Ecto neural progenitor cell (in vitro differentiated cells): ENCODE measurements at places on chromosomes 13 and 19.
A peak's percentile ranks its signal among the peaks of the same experiment; 100 is the strongest.

GRCh38 chr13:114264886-114265611 lies 16.4 kb upstream of the UPF3A start:
- no peak for DNase-seq

GRCh38 chr13:48315969-48316650 lies 12.6 kb downstream of the RB1 start:
- DNase-seq: no peak

- no peak for DNase-seq
These were observed 55.4 kb upstream of the GTF2F2 start for GRCh38 chr13:45064889-45065288.

DNA sequence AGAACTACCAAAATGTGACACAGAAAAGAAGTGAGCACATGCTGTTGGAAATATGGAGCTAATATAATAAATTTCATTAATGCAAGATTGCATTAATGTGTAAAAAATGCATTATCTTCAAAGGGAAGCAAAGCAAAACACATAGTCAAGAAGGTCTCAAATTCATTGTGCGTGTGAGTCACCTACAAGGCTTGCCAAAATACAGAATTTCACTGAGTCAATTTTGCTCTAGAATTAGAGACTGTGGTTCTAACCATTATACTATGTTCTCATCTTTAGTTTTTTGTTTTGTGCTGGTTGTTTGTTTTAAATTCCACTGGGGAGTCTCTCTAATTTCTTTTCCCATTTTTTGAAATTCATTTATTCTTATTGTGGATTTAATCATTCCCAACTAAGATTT lies 149.8 kb upstream of the SLITRK1 start:
- no peak for DNase-seq

DNA sequence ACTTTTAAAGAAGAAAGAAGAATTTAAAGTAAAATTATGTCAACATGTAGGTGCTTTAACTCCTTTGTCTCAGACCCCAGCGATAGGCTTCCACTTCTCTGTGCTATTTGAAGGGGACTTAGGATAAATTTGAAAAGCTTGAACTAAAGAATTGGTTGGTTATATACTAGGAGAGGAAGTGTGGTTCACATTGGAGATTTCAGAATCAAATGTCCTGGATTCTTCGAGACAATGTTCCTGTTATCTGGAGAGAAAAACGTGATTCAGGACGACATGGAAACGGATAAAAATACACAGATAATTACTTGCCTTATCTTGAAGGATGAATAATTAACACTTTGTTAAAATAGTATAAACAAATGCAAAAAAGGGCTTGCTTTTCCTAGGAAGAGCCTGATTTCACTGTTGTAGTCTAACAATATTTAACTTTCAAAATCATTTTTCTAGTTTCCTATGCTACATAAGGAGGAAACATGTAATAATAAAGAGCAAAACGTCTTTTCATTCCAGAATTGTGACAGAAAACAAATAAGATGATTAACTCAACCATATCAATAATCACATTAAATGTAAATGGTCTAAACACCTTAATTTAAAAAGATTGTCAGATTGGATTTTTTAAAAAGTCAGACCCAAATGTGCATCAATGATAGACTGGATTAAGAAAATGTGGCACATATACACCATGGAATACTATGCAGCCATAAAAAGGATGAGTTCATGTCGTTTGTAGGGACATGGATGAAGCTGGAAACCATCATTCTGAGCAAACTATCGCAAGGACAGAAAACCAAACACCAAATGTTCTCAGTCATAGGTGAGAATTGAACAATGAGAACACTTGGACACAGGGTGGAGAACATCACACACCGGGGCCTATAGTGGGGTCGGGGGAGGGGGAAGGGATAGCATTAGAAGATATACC lies 724 bp upstream of the ZNF780A start:
- DNase-seq: no peak

DNA sequence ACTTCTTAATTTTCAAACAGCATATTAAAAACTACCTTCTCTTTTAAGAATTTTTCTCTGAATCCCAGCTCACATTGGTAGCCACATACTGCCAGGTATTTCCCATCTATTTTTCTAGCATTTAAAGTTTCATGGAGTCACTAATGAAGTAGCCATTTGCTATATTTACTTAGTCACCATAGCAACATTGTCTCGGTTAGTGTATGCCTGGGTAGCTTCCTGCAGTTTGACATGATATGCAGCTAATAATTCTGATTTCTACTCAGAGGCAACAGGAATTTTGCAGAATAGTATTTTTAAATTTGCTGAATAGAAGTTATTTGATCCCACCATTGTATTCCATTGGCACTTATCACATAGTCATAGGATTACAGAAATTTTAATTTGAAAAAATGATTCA lies 30.9 kb upstream of the KCTD4 start:
- DNase-seq: no peak

DNA sequence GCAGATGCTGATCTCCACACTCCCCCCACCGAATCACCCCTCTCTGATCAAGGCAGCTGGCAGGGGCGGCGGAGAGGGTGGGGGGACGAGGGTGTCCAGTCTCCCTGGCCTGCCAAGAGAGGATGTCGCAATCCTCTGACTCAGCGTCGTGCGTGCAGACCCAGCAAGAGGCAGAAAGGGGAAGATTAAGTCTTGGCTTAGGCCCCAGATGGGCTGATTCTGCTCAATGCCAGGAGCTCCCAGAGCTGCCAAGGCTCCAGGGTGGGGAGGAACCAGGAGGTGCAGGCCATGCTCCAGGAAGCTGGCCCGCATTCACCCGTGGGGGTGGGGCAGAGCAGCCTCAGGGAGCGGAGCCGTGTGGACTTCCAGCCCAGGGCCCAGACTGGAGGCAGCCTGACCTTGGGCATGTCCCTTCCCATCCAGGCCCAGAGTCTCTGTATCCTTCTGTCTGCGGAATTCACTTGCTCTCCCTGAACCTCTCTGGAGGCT lies 6.6 kb upstream of the BCL3 start:
- no peak for DNase-seq

DNA sequence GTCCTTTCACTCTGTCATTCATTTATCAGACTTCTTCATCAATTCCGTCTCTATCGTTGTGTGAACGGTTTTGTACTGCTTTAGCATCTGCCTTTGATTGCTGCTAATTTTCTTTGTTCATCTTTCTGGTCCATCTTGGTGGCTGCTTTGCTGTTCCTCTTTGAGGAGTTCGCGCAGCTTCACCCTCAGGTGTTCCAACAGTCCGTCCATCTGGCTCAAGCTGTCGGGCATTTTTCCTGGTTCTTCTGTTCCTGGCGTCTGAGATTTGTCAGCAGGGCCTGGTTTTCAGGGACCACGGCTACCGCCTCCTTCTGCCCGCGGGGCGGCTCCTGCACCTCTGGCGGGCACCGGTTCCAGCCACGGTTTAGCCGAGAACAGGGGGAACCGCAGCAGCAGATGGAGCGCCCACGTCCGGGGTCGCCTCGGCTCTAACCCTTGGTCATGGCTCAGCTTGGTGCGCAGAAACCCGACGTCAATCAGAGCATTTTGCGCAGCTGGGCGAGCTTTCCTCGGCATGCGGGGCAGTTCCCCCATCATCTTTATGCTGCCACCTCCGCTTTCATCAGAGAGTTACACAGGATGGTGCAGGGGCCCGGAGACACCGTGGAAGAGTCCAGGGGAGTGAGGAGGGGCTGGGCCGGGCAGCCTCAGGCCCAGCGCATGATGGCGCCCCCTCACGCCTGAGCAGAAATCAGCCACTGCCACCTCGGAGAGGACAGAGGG lies 89.5 kb downstream of the ZNF100 start:
- DNase-seq: no peak

- no peak for DNase-seq
These were observed 133.6 kb downstream of the KDM4B start for GRCh38 chr19:5102520-5102919.

- DNase-seq: no peak
These were observed 56.8 kb upstream of the KLF5 start for GRCh38 chr13:73001971-73002370.

DNA sequence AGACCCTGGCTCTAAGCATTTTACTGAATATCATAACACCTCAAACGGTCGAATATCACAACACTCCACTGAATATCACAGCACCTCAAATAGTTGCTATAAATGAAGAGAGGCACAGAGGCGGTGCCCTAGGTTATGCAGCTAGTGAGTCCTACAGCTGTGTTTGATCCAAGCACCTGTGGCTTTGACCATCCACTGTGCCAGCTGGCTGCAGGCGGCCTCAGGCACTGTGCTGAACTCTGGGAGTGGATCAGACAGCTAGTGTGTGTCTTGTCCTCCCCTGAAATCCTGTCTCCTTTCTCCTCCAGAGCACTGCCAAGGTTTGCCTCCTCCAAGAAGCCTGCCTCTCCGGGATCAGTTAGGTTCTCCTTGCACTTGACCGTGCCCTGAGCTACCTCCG lies 7.3 kb downstream of the NOSIP start:
- no peak for DNase-seq

DNA sequence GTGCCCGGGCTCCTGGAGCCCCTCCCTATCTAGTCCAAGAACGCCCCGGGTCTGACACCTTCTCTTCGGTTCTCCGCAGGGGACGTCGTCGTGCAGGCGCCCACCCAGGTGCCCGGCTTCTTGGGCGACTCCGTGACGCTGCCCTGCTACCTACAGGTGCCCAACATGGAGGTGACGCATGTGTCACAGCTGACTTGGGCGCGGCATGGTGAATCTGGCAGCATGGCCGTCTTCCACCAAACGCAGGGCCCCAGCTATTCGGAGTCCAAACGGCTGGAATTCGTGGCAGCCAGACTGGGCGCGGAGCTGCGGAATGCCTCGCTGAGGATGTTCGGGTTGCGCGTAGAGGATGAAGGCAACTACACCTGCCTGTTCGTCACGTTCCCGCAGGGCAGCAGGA lies 3.4 kb downstream of the PVR start:
- DNase-seq: no peak

DNA sequence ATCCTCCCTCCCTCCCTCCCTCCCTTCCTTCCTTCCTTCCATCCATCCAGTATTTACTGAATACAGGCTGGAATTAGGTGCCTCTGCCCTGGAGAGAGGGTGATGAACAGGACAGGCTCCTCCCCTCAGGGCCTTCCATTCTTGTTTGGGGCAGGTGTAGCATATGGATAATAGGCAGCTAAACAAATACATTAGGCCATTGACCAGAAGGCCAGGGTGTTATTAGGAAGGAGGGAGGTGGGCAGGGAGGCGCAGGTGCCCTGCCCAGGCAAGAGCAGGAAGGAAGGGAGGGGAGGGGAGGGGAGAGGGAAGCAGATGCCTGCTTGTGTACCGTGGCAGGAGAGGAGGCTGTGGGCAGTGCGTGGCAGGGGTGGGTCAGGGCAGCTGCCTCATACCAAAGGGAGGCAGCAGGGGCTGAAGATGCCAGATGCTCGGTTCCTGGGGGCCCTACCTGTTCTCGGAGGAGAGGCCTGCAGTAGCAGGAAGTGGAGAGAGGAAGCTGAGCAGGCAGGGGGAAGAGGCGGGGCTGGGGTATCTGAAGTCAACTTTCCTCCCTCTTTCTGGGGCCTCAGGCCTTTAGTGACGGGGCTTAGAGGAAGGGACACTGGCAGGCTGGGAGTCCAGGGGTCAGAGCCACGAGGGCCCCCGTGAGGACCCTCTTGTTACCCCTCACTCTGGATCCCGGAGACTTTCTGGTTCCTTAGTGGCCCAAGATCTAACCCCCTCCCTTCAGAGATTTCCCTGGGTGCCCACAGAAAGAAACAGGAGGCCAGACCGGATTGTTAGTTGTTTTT lies at the start of gene RINL:
Gene RINL (minus strand): TSS at position 495 of the 794 bp plus-strand sequence. CDS start 1,533 bp downstream, outside the sequence.
- DNase-seq: no peak

DNA sequence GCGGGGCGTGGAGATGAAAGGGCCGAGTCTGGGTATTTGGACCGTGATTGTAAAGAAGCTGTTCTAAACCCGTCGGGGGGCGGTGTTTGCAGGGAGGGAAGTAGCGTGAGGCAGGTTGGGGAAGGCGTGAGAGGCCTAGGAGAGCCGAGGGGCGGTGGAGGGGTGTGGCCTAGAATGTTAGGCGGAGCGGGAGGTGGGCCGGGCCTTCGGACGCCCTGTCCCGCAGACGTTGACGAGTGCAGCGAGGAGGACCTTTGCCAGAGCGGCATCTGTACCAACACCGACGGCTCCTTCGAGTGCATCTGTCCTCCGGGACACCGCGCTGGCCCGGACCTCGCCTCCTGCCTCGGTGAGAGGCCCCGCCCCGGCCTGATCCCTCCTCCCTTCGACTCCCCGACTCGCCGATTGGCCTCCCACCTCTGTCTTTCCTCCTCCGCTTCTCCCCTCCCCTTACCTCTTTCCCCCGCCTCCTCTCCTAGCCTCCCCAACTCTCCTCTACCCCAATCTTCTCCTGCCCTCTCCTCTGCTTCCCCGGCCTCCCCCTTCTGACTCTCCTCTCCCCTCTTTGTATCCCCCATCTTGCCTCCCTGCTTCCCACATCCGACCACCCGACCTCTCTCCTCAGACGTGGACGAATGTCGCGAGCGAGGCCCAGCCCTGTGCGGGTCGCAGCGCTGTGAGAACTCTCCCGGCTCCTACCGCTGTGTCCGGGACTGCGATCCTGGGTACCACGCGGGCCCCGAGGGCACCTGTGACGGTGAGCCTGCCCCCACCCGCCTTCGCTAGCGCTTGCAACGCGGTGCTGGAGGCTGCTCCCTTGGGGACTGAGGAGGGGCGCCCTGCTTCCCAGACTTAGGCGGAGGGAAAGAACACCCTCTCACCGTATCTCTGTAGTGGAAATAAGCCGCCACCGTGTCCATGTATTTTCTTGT lies 12.8 kb downstream of the LTBP4 start:
- DNase-seq: peak; percentile 87

DNA sequence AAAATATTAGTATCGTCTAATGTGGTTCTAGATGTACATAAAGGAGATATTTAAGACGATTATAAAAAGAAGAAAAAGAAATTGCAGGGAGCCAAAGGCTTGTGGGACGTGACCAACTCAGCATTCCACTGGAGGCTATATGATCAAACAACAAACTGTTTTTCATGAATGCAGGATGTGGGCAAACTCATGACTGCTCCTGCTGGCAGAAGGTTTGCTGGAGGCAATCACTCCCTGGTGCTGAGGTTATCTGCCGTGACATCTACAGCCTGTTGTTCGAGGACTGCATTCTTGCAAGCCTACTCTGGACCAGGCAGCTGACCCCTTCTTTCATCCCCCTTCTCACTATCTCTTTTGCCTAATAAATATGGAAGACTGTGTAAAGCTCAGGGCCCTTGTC lies 518.1 kb downstream of the UQCRFS1 start:
- DNase-seq: no peak

- no peak for DNase-seq
These were observed 33.1 kb downstream of the DCLK1 start for GRCh38 chr13:36098080-36098479.

- no peak for DNase-seq
These were observed 472.8 kb upstream of the SLITRK5 start for GRCh38 chr13:87198371-87198770.
